Hematopoietic multipotent progenitor cell treated with erythropoietin and hydrocortisone succinate and interleukin-3 and kit ligand, for 6 days (in vitro differentiated cells): ENCODE measurements at places on chromosomes 7 and 10.

DNA sequence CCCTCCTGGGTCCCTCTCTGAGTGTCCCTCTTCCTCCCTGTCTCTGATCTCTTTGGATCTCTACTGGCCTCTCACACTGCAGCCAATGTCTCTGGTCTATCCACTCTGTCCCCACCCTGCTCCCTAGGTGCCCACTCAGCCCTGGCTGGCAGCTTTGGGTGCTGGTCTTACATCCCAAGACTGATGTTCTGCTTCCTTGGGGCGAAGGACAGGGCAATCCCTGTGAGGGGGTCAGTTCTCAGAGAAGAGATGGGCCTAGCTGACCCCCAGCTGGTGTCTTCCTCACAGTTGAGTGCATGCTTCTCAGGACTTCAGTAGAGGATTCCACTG is 51.7 kb upstream of the CAMK2B start:
- no peak for DNase-seq

- no peak for DNase-seq
Observed at GRCh38 chr7:158120716-158121115, 466.9 kb downstream of the PTPRN2 start.

DNA sequence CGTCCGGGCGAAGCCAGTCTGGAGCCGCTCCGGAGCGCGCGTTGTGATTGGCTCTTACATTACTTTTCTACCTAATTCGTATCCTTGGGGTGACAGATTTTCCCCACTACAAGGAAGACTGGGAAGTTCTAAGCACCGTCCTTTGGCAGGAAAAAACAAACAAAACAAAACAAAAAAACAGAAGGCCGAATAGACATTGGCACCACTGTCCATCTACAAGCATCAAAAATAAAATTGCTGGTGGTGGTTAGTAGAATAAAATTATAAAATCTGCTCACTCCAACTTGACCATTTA is 651 bp upstream of the SKAP2 start:
- no peak for DNase-seq

- DNase-seq: no peak
Observed at GRCh38 chr10:11616021-11616420, 4.6 kb upstream of the USP6NL start.

- DNase-seq: no peak
Observed at GRCh38 chr10:70690589-70690988, 18.3 kb downstream of the ADAMTS14 start.

GRCh38 chr7:46029111-46029704 is 108.1 kb upstream of the IGFBP3 start:
- DNase-seq: no peak

DNA sequence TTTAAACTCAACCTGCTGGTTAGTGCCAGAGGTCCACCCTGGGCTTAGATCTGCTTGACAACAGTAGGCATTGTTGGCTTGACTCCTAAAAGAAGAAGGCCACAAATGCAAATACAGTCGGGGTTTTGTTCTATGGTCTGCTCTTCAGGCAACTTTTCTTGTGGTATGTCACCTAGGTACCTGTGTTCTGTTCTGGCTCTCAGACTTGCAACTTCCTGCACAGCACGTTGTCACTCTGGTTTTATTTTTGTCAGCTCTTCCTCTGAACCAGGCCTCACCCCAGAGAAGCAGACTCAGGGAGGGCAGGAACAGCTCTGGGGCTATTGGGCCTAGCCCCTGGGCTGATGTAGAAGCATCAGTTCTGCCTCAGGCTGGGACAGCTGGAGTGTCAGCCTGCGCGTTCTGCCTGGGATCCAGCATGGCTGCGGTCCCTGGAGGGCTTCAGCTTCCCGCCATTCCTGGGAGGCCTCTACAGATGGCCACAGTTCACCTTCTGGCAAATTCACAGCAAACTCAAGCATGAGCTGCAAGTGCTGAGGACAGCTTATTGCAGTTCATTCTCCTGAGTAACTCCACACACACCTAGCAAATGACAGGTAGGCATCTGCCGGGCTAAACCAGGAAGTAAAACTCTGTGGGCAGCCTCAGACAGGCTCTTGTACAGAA is 11.0 kb upstream of the PDCD4 start:
- DNase-seq: no peak

- peak; percentile 17 for DNase-seq
Observed at GRCh38 chr7:20064974-20065862, 152.0 kb downstream of the MACC1 start.

DNA sequence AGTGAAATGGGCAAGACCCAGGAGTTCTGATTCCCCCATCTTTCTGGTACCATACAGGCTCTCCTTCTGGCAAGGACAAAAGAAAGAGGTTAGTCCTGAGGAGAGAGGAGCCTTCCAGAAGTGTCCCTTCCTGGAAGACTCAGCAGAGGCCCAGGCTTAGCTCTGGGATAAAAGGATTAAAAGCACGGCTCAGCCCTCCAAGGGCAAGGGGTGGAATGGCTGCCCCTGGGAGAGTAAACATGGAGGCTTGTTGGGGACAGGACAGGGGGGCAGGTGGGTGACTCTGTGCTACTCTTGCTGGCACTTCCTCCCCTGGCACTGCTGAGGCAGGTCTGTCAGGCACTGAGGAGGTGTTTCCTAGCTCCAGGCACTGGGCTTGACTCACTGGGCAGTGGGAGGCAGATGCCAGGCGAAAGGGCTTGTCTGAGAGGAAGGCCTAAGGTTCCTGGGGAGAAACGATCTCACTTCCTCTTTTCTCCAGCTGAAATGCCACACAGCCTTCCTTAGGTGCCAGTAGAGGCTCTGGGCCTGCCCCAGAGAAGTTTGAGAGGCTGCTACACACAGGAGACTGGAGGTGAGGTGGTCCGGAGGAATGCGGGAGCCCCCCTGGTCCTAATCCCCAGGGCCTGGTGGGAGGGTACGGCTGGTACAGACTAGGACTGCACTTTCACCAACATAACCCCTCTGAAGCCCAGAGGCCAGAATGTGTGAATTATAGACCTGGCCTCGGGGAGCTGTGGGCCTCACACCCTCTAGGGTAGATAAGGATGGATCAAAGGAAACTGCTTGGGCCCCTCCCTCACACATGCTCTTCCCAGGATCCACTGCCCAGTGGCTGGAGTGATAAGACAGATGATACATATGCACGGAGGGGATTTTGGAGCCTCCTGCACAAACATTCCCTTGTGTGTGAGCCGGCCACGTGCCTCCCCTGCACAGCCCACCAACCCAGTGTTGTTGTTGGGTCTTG is 63.2 kb upstream of the PODXL start:
- DNase-seq: peak; percentile 31

DNA sequence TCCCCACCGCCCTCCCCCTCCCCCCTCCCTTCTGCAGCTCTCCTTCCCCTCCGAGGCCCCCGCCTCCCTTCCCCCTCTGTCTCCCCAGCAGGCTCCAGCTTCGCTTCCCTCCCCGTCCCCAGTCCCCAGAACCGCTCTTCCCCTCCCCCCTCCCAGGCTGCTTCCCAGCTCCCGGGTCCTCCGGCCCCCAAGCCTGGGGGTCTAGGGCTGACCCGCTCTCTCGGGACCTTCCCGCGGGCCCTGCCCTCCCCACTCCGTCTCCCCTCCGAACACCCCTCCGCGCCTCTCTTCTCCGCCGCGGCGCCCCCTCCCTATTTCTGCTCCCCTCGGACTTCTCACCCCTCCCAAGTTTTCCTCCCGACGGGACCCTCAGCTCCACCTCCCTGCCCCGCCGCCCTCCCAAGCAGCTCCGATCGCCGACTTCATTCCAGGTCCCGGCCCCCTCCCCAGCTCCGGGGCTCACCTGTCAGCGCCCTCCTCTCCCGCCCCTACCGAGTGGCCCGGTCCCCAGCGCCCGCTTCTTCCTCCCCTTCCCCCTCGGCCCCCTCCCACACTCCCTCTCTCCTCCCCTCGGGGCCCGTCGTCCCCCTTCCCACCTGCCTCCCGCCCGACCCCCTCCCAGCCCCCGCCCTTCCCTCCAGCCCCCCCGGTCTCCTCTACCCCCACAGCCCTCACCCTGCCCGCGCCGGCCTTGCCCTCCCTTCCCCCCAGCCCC is 990 bp downstream of the ZNF467 start:
- DNase-seq: no peak

GRCh38 chr7:45176886-45177731 is 19.5 kb downstream of the RAMP3 start:
- no peak for DNase-seq

GRCh38 chr10:34590793-34591192 is 224.3 kb downstream of the PARD3 start:
- DNase-seq: no peak

DNA sequence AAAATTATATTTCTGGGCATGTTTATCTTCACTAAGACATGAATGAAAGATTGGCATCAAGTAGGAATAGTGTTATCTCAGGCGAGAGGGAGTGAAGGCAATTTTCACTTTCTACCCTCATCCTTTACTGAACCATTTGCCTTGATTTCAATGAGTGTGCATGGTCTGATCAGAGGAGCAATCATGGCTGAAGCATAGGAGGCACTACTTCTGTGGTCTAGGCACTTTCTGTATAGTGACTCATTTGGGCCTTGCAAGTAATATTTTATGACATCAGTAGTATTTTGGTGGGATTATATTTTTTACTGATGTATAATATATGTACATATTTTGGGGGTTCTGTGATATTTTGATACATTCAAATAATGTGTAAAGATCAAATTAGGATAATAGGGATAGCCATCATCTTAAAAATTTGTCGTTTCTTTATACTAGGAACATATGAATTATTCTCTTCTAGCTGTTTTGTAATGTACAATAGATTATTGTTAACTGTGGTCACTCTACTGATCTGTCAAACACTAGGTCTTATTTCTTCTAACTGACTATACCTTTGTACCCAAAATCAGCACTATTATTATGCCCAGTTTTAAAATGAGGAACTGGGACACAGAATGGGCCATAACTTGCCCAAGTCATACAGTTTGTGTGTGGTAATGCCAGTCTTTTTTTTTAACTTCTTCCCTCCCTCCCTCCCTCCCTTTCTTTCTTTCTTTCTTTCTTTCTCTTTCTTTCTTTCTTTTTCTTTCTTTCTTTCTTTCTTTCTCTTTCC is 101.9 kb downstream of the RAB11FIP2 start:
- DNase-seq: no peak

DNA sequence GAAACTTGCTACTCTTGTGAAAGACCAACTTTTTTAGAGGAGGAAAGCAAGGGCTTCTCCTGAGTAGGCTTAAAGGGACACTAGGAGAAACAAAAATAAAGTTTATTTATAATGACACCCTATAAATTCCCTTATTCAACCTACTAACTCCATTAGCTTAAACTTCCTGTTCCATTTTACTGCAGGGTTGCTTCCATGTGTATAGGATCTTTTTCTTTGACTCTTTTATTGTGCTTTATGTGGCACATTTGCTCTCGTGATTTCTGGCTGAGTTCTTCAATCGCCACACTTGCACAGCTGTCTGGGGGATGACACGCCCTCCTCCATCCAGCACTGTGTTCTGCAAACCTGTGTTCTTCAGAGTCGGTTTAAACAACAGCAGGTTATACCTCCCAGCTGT is 225.7 kb upstream of the NPVF start:
- DNase-seq: no peak

GRCh38 chr10:101071267-101071884 is 9.6 kb downstream of the KAZALD1 start:
- peak; percentile 82 for DNase-seq

GRCh38 chr10:12833451-12833850 is 168.1 kb downstream of the CCDC3 start:
- no peak for DNase-seq

GRCh38 chr10:1595242-1595600 is 142.1 kb downstream of the ADARB2 start:
- no peak for DNase-seq

- no peak for DNase-seq
Observed at GRCh38 chr10:62652564-62652963, 152.0 kb upstream of the ADO start.

DNA sequence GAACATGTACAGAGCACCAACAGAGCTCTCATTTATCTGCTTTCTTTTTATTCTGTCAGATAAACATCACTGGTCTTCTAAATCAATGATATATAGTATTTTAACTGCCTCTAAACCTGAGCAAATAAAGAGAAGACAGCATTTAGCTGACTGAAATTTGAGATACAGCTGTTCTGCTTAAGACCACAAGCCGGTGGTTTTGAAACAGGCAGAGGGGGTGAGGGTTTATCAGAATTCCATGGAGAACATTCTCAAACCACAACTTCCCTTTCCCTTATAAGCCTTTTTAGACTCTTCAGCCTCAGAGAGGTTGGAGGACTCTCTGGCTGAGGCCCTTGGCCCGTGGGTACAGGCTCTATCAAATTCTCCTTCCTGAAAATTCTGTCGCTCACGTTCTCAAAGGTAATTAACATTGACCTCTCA is 87.4 kb upstream of the RSU1 start:
- DNase-seq: peak; percentile 57

GRCh38 chr10:22370320-22370719 is 25.0 kb downstream of the SPAG6 start:
- no peak for DNase-seq

GRCh38 chr7:29562307-29562706 is 1.3 kb upstream of the PRR15 start:
- DNase-seq: no peak

DNA sequence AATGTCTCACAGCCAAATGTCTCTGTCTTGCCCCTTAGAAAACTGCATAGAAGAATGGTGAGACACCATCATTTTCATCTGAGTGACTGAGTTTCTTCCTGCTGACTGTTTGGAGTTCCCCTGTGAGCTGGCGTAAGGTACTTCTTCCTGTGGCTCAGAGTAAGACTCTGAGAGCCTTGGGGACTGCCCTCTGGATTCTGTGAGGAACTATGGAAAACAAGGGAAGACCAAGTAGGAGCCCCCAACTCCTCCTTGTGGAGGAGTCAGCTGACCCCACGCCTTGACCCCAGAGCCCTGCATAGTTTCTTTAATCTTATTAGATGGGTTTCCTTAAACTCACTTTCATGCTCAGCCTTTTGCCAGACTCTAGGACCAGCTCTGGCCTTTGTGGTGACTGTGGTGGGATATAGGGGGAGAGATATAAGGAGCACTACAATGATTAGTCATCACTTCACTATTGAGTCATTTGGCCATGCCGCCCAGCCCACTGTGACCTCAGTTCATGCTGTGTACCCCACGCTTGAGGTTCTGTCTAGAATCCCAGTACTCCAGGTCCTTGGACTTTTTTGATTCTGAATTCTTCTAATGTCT is 51.8 kb upstream of the FAM133B start:
- peak; percentile 84 for DNase-seq

DNA sequence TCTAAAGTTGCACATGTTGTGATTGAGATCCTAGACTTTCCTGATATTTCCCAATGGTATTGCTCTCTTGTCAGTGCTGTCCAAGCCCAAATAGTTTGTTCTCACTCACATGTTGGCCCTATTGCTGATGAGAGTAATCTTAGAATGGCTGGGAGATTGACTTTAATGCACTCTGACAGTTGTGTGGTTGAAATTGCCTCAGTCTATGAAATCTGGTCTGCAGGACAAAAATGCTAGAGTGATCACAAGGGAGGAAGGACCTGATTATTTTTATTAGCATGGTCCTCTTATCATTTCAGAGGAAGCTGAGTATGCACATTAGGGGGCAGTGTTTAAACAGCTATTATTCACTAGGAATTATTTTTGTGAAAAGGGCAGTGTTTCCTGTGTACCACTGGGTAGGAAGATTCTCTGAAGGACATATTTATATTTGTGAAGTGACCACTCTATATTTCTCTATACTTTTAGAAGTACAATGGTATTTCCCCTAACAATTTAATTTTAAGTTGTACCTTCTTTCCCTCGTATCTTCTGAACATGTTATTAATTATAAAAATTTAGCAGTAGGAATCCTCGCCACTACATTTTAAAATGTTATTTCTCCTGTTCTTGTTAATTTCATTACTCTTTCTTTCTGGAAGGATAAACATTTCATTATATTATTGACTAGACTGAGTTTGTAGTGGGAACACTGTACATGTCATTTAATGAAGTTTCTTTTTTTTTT is 64.4 kb downstream of the SUGCT start:
- peak; percentile 51 for DNase-seq

- no peak for DNase-seq
Observed at GRCh38 chr7:43458330-43459018, 124.4 kb upstream of the STK17A start.

- no peak for DNase-seq
Observed at GRCh38 chr7:3034591-3035150, 9.0 kb downstream of the CARD11 start.
